ENCODE measurements at places on chromosomes 3 and 15.

DNA sequence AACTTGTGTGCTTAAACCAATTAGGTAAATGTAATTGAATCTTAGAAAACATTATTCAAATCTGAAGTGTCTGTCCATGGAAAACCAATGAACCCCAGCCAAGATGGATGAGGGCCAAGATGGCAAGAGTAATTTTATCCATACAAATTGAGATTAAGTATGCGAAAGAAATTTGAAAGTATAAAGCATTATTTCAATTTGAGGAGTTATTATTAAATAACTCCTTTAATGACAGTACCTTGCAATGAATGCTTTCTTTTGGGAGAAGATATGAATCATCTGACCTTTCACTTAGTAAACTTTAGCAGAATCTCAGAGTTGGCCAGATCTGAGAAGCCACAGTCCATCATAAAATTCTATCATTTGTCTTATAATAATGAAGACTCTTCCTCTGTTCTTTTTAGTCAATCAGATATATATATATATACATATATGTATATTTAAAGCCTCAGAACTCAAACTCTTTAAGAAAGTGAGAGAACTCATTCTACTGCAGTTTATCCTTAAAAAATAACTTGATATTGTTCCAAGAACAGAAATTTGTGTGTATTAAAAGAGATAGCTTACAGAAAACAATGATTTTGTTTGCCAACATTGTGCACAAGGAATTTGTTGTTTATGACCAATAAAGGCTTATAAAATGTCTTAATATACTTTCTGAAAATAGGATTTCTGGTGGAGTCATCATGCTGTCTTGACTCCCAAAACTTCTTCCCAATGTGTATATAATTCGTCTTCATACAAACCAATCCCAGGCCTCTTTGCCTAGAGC, 434.8 kb upstream of the THBS1 start:
- no peak for DNase-seq

DNA sequence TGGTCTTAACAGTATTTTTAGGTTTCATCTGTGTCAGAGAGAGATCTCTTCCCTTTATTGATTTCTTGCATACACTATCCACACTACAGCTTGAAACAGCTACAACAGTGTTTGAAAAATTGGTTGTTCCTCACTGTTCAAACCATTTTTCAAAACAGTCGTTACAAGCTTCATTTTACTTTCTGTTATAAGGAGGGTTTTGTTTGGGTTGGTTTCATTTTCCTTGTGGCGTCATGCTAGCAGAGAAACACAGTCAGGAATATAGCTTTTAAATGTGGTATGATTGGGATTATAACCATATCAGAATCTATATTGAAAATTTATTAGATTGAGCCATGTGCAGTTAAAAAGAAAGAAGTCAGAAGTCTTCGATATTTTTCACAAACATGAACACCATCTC, 400.6 kb downstream of the ZBTB20 start:
- DNase-seq, result no peak

- no peak for DNase-seq
Measured at GRCh38 chr15:61459785-61460707, 230.9 kb upstream of the RORA start.

DNA sequence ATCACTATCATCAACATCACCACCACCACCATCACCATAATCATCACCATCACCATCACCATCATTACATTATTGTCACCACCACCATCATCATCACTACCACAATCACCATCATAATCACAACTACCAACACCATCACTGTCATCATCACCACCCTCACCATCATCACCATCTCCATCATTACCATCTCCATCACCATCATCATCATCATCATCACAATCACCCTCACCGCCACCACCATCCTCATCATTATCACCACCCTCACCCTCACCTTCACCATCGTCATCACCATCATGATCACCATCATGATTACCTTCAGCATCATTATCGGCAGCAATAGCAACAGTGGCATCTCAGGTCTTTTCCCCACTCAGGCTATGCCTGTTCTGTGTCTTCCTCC, 42.9 kb upstream of the ACTC1 start:
- DNase-seq, result no peak

DNA sequence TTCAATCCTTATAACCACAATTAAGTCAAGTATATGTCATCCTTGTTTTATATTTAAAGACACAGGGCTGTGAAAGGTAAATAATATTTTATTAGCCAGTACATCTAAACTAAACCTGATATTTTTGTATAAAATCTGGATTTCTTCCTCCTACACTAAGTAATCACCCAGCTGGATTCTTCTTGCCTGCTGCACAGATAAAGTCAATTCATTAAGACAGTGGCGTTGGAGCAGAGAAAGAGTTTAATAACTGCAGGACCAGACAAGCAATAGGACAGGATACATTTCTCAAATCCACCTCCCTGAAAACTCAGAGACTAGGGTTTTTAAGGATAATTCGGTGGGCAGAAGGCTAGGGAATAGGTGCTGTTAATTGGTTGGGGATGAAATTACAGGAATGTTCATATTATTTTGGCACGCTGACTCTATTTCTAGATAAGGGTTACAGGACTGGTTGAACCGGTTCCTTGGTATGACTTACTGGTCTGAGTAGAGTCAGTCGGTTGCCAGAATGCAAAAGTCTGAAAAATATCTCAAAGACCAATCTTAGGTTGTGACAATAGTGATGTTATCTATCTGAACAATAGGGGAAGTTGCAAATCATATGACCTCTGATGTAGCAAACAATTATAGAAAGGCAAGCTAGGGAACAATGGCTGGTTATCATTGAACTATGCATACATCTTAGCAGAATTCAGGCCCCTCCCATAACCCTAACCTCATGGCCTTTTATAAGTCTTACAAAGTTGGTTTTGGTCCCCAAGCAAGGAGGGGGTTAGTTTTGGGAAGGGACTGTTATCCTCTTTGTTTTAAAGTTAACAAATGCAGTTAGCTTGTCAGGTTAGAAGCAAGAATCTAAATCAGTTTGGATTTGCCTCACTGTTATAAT, 244.8 kb downstream of the ALCAM start:
- no peak for DNase-seq

DNA sequence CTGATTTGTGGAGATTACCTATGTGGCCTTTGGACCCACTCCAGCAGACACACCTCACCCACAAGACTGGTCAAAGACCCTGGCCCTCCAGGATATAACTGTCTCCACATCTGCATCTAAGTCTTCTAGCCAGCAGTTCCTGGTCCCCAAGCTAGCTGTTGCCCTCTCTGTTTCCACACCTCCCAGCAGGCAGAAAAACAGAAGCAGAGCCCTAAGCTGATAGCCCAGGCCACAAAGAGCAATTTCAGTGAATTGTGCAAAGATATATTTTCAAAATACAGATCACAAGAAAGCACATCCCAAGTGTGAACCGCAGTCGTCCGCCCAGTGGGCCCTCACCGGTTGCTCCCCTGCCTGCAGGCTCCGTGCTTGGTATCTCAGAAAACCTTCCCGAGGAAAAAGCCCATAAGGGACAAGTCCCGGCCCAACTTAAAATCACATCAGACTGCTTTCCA, 2.6 kb downstream of the TNIK start:
- DNase-seq, result no peak

DNA sequence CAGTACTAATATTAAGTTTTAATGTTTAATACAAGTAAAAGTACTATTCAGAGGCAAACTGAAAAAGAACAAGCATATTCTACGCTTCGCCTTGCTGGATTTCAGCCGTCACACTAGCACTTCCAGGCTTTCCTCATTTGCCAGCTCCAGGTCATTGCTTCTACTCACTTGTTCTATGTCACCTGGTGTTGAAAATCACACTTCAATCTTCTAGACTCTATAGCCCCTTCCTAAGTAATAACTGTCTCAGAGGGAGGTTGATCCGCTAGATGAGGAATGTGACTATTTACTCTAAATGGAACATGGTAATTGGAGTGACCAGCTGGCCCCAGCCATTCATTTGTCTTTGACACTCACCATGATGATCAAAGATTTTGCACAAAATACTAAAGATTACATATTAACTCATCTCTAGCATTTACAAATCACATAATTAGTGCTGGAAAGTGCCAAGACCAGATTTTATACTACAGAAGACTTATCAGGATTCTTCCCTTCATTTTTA, 92.0 kb downstream of the GAP43 start:
- no peak for DNase-seq

DNA sequence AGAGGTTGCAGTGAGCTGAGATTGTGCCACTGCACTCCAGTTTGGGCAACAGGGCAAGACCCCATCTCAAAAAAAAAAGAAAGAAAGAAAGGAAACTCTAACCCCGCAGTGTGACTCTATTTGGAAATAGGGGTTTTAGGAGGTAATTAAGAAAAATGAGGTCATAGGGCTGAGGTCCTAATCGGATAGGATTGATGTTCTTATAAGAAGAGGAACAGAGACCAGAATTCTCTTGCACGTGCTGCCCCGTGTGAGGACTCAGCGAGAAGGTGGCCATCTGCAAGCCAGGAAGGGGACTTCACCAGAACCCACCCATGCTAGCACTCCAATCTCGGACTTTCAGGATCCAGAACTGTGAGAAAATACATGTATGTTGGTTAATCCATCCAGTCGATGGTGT, 25.8 kb downstream of the KLHL6 start:
- no peak for DNase-seq

- no peak for DNase-seq
Measured at GRCh38 chr3:186526256-186526606, 17.9 kb downstream of the CRYGS start.

DNA sequence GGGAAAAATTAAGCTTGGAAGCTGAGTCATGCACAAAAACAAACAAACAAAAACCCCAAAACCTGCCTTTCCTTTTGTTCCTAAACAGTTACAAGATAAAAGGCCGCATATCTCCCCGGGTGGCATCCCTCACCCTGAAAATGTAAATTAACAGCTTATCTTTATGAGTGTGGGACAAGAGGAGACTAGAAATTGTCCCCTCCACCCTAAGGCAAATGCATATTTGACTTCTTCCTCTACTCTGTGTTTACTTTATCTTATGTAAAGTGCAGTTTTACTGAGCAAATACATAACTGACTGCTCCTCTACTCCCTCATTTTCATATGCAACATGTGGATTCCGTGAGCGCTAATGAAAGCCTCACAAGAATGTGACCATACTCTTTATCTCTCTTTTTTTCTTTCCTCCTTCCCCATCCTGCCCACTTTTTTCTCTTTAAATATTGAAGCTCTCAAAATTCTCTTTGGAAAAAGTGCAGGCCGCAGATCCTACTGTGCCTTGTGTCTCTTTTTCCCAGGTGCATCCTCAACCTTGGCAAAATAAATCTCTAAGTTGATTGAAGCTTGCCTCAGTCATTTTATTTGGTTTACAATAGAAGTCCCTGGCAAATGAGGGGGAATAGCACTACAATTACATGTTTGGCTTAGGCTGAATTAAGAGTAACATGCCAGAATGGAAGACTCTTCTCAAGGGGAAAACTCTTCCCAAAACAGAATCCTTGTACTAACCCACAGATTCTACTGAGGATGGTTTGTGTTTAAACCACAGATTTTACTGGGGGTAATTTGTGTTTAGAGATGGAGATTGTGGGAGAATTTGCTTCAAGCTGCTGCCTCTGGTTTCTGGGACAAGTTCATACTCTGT, 72.7 kb upstream of the WDR72 start:
- no peak for DNase-seq

- no peak for DNase-seq
Measured at GRCh38 chr3:130925628-130926027, 31.7 kb downstream of the ATP2C1 start.

GRCh38 chr15:77513226-77513625, 92.5 kb downstream of the HMG20A start:
- DNase-seq, result no peak

- DNase-seq, result no peak
Measured at GRCh38 chr3:94429517-94429916, 366.7 kb downstream of the NSUN3 start.

GRCh38 chr3:184872200-184872599, 60.2 kb downstream of the VPS8 start:
- DNase-seq, result no peak

GRCh38 chr15:78055919-78056713, 21.4 kb downstream of the TBC1D2B start:
- DNase-seq, result no peak

DNA sequence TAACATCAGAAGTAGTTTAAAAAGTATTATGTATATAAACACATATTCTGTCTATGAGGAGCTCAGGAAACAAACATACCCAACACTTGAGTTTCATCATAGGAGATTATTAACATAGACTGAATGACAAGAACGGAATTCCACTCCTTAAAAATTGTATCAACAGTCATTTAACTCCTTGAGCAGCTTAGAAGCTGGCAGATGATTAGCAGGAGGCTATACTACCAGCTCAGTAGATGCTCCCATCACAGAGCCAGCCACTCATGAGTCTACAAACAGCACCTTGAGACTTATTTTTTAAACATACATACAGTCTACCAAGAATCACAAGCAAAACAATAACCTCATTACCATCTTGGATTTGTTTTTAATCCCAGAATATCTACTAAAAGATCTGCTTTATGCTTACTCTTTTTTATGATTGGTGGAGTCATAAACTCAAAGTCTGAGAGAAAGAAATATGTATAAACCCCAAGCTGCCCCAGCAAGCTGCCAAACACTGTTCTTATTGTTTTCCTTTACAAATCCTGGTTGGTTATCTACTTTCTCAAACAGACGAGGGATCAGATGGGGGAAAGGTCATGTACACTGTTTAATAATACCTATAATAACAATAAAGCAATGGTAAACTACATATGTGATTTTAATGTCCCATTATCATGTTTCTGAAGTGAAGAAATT, 59.5 kb downstream of the CBLB start:
- no peak for DNase-seq

- no peak for DNase-seq
Measured at GRCh38 chr3:39118079-39118478, 10.6 kb downstream of the TTC21A start.

DNA sequence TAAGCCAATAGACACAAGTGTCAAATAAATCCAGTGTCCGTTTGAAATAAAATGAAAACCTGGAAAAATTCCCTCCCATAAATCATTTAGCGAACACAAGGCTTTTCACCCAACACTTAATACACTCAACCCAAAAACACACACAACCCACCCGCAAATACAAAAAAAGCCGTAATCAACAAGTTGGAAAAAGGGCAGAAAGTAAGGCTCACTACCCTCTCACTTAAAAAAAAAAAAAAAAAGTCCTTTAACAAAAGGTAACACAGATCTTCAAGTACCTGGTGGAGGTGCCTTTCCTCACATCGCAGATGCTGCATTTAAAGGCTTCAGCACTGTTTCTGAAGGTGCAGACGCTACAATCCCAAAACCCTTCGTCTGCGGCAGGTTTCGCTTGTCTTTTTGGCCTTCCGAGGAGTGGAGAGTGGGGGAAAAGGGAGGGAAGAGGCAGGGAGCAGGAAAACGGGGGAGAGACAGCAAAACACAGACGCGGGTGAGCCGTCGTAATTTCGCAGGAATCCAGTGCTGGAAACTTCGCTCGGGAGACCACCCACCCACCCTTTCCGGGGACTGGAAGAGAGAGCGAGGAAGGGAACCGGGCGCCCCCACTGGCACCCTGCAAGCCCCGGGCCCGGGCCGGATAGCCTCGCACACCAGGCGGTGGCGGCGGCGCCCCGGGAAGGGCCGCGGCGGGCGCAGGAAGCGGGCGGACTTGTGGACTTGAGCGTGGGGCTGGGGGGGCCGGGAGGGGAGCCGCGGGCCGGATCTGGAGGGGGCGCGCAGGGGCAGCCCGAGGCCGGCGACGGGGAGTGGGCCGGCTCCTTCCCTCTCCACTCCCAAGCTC, 401.8 kb downstream of the SHQ1 start:
- DNase-seq, result no peak

GRCh38 chr3:156474560-156475389, 80.1 kb downstream of the SSR3 start:
- DNase-seq, result no peak

GRCh38 chr3:56061279-56061626, 407.0 kb downstream of the ERC2 start:
- DNase-seq, result no peak

GRCh38 chr3:115792206-115792955, 169.1 kb downstream of the GAP43 start:
- no peak for DNase-seq
